Vagina (tissue), 2 donors: ENCODE measurements at places on chromosomes 5 and 9.

DNA sequence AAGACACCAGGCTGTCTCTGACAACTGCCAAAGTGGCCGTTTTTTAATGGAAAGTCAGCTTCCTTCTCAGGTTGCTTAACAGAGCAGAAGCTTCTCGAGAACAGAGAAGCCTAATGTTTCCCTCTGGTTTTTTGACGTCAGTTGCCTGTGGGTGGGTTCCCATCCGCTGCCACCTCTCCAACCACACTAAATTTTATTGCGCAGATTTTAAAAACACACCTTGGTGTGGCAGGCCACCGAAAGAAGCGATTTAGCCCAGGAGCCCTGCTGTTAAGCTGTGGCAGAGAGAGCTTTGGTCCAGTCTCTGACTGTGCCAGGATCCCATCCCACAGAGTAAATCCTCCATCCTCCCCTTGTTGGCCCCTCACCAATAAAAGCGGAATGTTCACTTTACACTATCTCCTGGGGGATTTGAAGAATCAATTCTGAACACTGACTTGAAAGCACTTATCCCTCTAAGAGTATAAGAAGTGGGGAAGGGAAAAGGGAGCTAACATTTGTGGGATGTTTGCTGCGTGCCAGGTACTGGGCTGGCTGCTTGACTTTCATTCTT lies 181.6 kb downstream of the AOPEP start:
- peak; percentile 77 for DNase-seq

DNA sequence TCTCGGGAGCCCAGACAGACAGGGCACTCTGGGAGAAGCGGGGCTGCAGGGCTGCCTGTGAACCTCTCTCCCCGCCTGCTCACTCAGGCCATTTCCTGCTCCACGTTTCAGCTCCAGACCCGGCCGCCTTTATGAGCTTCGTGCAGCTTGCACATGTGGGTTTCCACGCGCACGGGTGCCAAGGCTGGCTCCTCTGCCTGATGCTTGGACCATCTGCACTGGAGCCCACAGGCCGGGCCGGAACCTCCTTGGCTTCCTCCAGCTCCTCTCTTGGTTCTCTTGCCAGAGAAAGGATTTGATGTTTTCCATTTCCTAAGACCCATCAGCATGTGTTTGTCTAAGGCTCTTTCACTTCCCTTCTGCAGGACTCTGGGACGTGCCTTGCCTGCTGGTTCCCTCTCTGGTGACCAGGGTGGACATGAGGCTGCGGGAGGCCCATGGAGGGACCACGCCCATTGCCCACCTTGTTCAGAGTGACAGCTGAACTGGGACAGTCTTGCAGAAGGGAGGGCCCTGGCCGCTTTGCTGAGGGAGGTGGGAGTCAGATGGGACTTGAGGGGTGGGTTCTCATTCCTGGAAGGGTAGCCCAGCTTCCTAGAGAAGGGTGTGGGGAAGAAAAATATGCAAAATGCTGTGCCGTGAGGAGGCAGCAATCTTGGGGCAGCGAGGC lies 23.3 kb upstream of the COL5A1 start:
- DNase-seq, result no peak

GRCh38 chr5:67206461-67206860 lies 9.9 kb upstream of the CD180 start:
- DNase-seq, result no peak

GRCh38 chr5:113276001-113276400 lies 158.8 kb downstream of the TSSK1B start:
- DNase-seq, result no peak

- no peak for DNase-seq
These were observed 13.4 kb upstream of the GRHPR start for GRCh38 chr9:37408933-37409710.

DNA sequence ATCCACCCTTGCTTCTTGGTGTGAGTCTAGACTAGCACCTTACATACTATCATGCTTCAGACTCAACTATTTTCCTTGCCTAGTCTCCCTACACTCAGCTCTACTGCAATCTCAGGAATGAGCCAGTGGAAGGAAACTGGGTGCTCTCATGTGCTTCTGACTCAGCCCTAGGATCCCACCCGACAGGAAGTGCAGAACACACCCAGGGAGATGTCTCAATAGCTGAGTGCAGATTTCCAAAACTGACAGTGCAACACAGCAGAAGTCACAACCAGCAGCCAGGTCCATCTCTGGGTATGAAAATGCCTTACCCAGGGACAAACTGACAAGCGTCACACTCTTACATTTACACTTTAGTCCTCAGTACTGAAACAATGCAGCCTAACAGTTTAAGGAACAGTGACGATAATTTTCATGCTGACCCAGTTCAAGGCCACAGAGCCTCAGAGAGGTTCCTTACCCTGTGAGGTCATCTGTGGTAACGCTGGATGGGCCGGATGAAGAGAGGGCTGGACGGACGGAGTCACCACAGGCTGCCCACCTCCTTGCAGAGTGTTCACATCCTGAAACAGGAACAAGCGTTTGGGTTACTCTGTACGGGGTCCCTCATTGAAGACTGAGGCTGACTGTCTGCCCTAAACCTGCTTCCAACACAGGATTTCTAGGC lies 33.0 kb downstream of the FKBP15 start:
- DNase-seq, result no peak

DNA sequence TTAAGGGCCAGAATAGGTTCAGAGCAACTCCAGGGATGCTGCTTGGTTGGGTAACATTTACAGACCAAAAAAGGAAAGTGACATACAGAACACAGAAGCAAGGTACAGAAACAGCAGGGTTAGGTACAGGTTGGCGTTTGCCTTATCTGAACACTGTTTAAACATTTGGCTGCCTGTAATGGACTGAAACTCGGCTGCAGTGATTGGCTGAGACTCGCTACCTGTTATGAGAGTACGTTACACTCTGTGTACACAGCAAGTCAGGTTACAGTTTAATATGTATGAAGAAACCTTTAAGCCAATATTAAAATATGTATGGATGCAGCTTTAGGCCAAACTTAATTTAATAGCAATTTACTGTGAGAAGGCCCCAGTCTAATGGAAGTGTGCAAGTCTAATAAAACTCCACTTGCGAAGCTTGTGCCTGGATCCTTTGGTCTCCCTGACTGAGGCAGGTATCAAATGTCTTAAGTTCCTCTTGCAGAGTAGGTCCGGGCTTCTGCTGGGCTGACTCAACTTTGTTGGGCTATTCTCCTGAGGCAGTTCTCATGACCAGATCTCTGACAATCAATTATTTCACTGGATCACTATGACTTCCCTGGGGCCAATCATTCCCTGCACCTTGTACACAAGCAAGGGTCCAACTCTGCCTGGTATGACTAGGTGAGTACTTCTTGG lies 204.9 kb downstream of the ZNF462 start:
- no peak for DNase-seq

GRCh38 chr9:124218987-124219461 lies 38.7 kb upstream of the NEK6 start:
- DNase-seq, result no peak

DNA sequence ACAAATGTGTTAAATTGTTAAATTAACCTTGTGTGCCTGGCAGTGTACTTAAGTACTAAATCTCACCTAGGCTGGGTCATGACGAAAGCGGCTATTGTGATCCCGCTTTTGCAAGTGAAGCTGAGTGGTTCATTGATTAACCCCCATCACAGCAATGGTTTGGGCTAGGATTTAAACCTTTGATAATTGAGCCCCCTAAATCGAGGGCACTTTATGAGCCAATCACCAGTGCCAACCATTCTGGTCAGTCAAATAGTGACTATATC lies 22.8 kb downstream of the HNRNPK start:
- DNase-seq, result no peak

DNA sequence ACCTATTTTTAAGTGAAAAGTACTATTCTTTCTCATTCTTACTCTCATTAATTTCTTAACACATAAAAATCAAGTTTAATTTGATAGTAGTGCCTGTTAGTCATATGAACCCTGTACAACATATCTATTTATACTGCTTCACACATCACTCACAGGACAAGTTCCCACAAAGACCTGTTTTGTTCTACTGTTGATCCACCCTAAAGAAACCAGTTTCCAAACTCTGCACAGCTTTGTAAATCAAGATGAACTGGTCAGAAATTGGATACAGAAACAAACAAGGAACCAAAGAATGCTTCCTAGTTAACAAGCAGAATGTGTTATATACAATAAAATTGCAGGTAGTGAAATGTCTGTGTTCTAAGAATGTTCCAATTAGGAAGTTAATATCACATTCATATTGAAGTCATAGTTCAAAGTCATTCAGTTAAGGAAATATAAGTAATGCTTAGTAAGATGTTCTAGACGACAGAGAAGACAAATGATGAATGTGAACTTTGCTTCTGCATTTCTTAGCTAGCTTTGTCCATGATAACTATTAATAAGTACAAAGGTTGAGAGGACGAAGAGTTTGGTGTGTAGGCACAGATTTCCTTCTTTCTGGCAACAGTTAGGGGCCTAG lies 33.4 kb downstream of the C9orf85 start:
- DNase-seq, result no peak

DNA sequence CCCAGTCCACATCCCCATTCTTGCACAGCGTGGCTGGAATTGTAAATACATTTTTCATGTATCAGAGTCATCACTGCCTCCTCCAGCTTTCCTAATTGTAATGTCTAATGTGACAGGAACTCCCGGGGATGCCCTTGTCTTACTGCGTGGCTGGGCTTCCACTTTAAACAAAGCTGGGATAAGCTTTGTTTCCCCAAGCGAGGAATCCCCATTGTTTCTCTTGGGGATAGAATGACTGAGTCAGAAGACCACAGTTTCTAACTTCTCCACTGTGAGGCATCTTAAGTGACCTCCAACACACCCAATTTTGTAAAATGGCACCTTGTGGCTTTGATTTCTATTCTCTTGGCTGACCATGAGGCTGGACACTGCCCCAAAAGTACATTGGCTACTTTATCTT lies 22.4 kb downstream of the ARPC5L start:
- no peak for DNase-seq

GRCh38 chr9:101486693-101487442 lies 46.8 kb upstream of the RNF20 start:
- DNase-seq, result no peak

- DNase-seq, result no peak
These were observed 65.5 kb upstream of the ABCA1 start for GRCh38 chr9:104993291-104993963.

GRCh38 chr9:2177121-2177520 lies 162.0 kb downstream of the SMARCA2 start:
- DNase-seq, result no peak

GRCh38 chr5:155626592-155626991 lies 613.0 kb downstream of the KIF4B start:
- DNase-seq, result no peak

DNA sequence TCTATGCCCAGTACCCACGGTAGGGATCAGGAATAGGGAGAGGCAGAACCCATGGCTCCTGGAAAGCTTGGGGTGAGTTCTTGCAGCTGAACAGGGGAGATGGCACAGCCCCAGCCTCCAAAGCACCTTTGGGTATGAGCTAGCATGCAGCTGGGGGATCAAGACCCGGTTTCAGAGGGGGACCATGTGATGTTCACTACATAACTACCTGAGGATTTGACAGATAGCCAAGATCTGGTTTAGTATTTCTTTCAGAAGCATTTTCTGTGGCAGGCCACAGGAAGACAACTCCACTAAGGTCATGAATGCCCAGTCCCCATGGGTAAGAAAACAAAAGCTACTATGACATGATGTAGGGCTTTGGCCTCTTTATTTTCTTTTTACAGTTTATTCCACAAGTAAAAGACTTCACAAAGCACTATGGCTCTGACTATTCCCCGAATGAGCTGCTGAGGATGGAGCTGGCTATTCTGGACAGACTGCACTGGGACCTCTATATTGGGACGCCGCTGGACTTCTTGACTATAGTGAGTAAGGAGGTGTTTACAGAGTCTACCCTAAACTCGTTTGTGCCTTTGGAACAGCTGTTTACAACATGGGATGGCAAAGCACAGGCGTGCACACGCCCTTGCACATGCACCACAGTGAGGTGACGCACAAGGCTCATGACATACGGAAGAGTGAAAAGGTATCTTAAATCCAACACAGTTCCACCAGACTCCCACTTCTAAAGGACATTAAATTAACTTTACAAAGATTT lies 3.4 kb downstream of the CCNI2 start:
- DNase-seq, result no peak

DNA sequence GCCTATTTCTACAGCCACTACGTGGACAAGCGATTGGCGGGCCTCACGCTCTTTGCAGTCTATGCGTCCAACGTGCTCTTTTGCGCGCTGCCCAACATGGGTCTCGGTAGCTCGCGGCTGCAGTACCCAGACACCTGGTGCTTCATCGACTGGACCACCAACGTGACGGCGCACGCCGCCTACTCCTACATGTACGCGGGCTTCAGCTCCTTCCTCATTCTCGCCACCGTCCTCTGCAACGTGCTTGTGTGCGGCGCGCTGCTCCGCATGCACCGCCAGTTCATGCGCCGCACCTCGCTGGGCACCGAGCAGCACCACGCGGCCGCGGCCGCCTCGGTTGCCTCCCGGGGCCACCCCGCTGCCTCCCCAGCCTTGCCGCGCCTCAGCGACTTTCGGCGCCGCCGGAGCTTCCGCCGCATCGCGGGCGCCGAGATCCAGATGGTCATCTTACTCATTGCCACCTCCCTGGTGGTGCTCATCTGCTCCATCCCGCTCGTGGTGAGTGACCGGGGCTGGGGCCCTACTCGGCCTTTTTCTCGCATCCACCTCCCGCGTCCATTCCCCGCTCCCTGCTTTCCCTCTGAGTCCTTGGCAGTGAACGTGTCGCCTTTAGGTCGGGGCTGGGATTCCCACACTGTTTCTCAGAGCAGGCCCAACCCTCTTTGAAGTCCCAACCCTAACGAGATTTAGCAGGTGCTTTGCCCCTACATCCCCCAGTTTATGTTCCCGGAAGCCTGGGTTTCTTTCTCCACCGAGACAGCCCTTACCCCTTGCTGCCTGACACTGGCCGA lies 1.8 kb downstream of the PTGER4 start:
- DNase-seq, result no peak

- DNase-seq, result no peak
These were observed 7.3 kb upstream of the LIX1 start for GRCh38 chr5:97149709-97150108.

DNA sequence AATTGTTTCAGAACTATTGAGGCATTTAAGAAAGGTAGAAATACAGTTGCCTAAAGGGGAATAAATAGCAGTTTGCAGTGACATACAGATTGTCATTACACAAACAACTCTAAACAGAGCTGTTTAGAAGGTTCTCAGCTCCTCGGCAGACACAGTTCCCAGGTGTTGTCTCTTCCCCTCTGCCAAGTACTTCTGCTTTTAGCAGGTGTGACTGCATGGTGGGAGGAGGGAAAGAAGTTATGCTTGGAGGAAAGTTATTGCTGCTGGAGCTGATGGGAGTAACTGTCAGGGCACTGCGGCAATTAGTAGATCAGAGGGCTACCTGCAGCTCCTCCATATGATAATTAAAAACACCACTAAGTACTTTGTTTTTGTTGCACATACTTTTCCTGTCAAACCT lies 14.5 kb downstream of the EDIL3 start:
- DNase-seq, result no peak
